ENCODE measurements at places on chromosomes 5 and 9. TPM values are rescaled to one million over a fixed set of nuclear protein-coding genes. Genes with fewer than 3 reads are reported as not detected.

MYMK gene
- total RNA-seq: not detected

DNA sequence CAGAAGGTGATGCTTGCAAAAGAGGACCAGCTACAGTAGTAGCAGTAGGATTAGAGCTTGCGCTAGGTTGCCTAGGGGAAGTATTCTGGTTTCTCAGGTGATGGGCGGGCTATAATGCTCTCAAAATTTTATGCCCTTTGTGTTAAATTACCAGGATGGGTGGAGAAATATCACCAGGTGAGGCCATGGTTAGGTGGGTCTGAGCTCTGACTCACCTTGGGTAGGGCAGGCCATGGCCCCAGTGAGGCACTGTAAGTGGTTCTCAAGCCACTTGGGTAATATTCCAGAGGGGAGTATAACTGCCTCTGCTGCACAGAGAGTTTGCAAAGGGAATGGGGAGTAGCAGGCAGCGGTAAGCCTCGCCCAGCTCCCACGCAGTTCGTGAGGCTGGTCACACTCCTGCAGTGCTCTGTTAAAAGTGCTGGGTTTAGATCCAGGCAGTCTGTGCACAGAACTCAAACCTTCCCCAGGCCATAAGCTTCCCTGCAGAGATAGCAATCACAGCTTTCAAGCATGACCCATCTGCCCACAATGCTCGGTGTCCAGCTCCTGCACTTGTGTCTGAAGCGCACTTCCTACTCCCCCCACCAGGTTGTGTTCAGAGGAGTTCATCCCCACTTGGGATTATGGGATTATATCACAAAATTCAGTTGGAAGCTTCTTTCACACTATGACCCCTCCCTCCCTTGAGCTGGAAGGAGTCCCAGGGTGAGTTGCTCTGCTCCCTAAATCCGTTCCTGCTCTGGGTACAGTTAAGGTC is 575.0 kb downstream of the CHSY3 start:
- no peak overlapping the region for H3K27ac ChIP-seq
- no peaks in the 10 kb centered on the region for H3K27me3 ChIP-seq

DNA sequence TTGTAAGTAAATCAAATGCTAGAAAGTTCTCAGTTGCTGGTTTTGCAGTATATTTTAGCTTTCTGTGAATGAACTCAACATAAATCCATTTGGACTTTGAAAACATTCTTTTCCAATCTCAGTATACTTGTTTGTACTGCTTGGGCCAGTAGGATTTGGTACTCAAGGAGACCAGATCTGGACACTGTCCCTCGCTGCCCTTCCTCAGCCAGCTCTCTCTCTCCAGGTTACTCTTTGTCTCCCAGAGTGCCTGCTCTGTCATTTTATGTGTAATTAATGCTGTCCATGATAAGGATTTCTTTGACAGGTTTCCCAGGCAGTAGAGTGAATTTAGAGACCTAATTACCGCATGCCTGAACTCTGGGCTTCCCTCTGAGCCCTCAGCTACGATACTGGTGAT is 344.6 kb upstream of the SGCD start:
- H3K36me3 ChIP-seq: no peaks in the 10 kb centered on the region
- H3K27me3 ChIP-seq: no peaks in the 10 kb centered on the region
- H3K4me3 ChIP-seq: no peak overlapping the region

DNA sequence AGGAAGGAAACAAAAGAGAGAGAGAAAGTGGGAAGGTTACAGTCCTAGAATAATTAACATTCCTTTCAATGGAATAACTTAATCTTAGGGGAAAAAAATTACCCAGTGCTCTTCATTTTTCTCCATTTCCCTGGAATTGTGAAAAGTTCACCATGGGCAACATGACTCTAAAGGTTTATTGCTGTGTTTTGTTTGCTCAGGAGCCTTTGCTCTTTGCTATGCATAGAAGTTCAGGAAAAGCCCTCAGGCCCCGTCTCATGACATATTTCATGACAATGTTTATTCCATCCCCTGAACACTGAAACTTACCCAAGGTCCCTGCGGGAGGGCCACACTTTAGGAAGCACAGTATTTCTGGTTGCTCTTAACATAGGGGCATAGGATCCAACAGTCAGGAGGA is 9.8 kb upstream of the CTSL start:
- peaks cover 7% of the 10 kb centered on the region for H3K4me1 ChIP-seq
- H3K36me3 ChIP-seq: no peaks in the 10 kb centered on the region
- H3K27ac ChIP-seq: no peak overlapping the region
- H3K27me3 ChIP-seq: peaks cover 11% of the 10 kb centered on the region

CNOT8 gene
- total RNA-seq: 55.4 TPM

DNA sequence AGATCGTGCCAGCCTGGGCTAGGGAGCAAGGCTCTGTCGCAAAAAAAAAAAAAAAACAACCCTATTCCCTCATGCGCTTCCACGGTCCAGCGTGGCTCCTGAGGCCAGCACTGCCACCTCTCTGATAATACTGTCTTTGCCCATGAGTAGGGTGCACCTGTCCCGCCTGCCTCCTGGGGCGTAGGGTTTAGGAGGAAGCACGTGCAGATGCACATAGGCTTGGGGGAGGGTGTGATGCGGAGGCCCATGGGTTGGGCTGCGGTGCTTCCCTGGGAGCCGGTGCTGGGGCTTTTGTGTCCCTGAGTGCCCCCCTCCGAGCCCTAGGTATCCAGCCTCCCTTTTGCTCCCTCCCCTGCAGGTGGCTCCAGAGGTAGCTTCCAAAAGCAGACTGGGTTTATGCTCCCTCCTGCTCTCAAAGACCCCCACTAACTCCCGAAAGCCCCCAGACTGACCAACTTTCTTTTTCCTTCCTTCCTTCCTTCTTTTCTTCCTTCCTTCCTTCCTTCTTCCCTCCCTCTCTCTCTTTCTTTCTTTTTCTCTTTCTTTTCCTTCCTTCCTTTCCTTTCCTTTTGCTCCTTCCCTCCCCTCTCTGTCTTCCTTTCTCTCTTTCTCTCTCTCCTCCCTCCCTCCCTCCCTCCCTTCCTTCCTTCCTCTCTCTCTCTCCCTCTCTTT is 12.8 kb downstream of the FGFR4 start:
- H3K27ac ChIP-seq: no peak overlapping the region
- H3K4me1 ChIP-seq: peaks cover 8% of the 10 kb centered on the region
- no peak for DNase-seq
- no peaks in the 10 kb centered on the region for H3K27me3 ChIP-seq
- peaks cover 6% of the 10 kb centered on the region for H3K36me3 ChIP-seq
